ENCODE measurements at places on chromosomes 5 and 9.

DNA sequence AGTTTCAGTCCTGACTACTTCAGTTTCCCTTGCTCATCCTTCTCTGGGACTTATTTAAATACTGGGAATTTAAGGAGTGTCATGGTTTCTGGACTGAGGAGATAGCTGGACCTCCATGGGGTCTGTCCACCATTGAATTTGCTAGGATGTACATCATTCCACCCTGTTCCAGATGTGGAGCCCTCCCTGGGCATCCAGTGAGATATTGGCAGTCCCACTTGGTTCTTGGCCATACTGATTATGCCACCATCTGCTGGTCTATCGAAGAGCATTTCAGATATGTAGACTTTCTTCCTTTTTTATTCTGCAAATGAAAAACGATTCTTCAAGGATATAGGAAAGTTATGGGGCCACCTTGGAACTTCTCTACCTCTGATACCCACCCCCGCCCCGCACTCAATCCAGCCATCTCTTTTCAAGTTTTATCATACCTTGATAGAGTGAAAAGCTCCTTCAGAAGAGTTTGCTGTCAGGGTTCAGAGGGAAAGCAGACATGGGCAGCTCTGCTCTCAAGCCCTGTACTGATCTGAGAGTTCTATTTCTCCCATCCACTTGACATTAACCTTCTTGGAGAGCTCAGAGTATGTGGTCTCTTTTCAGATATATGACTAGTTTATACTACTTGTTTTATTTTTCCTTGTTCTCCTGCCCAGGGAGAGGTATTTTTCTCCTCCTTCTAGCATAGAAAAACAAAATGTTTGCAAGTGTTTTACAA is 490.7 kb upstream of the SGCD start:
- no peak for DNase-seq

DNA sequence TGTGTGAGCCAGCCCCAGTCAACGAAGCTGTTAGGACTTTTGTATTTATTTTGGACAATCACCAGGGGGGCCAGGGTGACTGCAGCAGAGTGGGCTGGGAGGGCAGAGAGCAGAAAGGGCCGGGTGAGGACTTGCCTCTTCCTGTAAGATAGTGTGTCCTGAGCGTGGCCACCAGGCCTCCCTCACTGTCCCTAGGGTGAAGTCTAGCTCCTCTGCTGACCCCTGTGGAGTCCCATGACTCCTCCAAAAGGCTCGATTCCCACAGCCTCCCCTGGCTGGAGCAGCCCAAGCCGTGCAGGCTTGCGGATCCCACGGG is 147.8 kb downstream of the RXRA start:
- no peak for DNase-seq

GRCh38 chr5:137612576-137612975 is 113.5 kb upstream of the SPOCK1 start:
- DNase-seq, result no peak

GRCh38 chr5:148730270-148730669 is 75.9 kb upstream of the HTR4 start:
- DNase-seq, result no peak

DNA sequence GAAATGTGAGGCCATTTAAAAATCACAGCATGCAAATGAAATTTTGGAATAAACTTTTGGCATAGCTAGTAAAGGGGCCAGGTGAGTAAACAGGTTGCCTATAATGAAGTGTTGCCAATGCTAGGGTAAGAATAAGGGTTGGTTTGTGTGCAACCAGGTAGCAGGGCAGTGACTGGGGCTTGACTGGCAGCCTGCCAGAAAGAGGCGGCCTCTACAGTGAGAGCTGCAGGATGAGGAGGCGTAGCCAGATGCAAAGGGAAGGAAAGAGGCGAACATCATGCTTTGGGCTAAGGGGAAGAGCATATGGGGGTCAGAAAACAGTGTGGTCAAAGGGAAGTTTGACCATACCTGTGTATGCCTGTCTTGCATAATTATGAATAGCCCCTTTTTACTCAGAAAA is 70.6 kb downstream of the MAST4 start:
- DNase-seq, result no peak

GRCh38 chr5:37552161-37552560 is 173.0 kb downstream of the WDR70 start:
- no peak for DNase-seq

DNA sequence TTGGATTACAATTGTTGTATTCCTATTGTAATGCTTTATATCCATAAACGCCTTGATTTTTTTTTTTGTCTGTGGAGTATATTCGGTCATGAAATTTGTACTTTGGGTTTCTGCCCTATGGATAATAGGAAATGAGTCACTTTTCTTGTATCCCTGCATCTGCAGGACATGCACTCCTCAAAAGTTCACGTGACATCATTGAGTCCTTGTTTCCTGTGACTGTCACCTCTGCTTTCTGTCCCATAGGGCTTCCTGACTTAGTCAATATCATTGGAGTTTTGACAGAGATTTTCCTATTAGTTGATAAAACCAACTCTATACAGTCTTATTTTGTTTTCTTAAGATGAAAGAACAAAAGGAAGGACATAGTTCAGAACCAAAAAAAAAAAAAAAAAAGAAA is 356.3 kb downstream of the MAT2B start:
- no peak for DNase-seq

- no peak for DNase-seq
Measured at GRCh38 chr5:1792842-1793266, 6.8 kb downstream of the MRPL36 start.

GRCh38 chr5:172638209-172638768 is 2.8 kb upstream of the NEURL1B start:
- no peak for DNase-seq

DNA sequence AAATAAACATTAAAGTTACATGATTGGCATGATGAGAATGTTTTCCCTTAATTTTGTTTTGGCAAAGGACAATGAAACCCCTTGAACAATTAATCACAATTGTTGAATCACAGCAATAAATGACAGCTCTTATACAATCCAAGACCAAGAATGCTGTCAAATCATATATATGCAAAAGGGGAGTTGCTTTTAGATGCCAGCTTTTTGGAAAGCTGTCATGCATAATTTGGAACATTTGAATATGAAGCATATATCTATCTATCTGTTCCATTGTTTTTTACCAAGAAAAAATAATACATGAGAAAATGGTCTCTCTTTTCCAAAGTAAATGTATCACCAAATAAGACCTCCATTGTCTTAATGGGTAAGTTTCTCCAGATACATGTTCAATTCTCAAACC is 44.5 kb downstream of the SPOCK1 start:
- no peak for DNase-seq

DNA sequence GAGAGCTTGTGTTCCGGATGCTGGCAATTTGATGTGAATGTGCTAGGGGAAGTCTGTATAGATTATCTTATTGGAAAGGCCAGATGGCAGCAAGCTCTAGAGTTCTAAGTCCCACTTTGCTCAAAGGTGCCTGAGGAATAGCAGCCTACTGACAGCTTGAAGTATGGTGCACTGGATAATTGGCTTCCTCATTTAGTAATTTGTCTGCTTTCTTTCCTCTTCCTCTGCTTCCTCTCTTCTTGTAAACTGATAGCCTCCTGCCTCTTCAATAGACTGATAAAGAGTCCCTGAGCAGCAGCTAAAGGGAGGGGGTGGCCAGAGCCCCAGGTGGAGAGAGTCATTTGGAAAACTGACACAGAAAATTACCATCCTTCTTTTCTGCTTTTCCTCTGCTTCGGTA is 177.3 kb downstream of the FGF1 start:
- DNase-seq, result no peak

DNA sequence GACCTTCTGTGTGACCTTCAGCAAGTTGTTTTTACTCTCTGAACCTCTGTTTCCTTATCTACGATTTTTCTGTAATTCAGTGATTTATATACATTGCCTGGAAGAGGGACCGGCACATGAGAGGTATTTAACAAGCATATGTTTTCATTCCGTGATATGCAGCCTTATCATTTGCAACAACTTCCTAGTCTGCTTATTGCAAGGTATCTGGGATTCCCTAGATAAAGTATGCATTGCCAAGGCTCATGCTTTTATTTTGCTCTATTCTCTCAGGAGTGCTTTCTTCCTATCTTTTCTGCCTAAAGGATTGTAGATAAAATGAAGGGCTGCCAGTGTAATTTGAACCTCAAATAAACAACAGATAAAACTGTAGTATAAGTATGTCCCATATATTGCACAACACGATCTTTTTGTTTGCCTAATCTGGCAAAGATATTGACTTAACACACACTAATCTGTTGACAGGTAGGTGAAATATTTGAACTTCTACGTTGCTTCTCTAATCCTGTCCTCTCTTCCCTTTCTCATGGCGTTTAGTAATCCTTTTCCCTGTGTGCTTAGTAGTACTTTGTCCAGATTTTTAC is 377.2 kb upstream of the TNC start:
- DNase-seq, result no peak

GRCh38 chr5:146082798-146083197 is 22.6 kb downstream of the PLAC8L1 start:
- DNase-seq, result no peak

DNA sequence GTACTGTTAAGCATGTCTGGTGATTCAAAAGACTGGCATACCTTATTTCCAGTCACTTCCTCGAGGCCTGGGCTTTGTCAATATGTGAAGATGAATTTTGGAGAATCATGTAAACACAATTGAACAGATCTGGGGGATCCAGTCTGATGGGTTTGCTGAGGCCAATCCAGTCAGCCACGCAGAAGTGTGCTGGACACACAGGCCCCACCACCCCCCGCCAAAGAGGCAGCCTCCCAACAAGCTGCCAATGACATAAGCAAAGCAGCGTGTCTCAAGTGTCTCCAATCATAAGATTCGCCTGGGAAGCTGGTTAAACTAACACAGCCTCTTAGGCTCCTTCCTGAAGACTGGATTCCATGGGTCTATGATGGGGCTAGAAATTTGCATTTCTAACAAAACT is 192.9 kb upstream of the KLF9 start:
- DNase-seq, result no peak

DNA sequence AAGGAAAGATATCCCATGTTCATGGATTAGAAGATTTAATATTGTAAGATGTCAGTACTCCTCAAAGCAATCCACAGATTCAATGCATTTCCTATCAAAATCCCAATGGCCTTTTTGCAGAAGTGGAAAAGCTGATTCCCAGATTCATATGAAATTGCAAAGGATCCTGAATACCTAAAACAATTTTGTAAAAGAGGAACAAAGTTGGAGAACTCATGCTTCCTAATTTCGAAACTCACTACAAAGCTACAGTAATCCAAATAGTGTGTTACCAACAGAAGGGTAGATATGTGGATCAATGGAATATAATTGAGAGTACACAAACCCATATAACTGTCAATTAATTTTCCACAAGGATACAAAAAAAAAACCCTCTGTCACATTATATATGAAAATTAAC is 154.3 kb upstream of the ZNF618 start:
- no peak for DNase-seq

- no peak for DNase-seq
Measured at GRCh38 chr5:38434966-38435705, 121.3 kb downstream of the LIFR start.

DNA sequence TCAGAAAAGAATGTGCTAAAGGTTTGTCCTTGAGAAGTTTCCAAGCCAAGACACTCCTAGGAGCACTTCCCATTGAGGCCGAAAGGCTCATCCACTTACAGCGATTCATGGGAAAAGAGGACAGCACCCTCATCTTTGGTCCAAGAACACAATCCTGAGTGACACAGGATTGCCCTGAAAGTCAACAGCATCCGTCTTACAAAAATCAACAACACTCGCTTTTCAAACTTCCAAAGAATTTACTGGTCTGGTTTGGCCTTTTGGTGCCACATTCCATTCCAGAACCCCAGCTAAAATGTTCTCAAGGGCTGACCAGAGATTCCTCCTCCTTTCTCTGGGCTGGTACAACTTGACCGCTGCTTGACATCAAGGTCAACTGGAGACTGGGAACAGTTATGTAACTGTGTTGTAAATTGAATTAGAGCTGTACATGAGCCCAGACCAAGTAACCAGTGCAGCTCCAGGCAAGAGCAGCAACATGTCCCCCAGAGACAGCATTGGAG is 415.8 kb upstream of the PIK3R1 start:
- DNase-seq, result no peak

- no peak for DNase-seq
Measured at GRCh38 chr5:100667161-100667630, 132.0 kb downstream of the FAM174A start.

- DNase-seq, result no peak
Measured at GRCh38 chr9:113012492-113012891, 500 bp upstream of the ZNF883 start.

GRCh38 chr9:37760416-37761161 is 7.0 kb downstream of the TRMT10B start:
- DNase-seq, result no peak

DNA sequence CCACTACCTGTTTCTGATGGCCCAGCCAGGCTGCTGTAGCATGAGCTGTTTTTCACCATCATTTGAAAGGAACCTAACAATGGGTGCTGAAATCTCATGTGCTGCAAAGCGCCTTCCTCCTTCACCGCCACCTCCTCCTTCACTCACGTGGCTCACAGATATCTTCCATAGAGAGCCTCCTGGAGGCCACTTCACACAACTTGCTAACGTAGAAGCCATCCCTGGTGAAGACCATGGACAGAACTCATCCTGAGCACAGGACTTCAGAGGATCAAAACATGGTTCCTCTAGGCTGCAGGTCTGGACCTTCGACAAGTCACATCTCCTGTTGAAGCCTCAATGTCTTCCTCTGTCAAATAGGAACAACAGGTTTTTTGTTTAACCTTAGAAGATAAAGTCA is 155.5 kb upstream of the RAD23B start:
- DNase-seq, result no peak

- DNase-seq, result no peak
Measured at GRCh38 chr9:124285903-124286291, 28.1 kb downstream of the NEK6 start.

DNA sequence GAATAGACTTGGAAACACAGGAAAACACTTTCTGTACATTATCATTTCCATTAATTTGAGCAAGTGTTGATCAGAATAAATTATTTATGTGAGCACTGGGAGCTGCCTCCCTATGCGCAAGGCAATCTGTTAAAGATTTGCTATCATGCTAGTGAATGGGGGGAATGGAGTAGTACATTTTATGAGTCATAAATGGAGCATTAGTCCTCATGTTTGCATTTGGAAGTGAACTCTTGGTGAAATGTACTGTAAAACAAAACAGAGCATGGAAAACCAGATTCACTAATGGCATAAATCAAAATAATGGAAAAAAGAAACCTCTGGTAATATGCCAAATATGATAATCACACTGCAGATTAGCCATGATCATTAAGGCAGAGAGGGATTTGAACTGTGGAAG is 40.5 kb upstream of the TMC1 start:
- DNase-seq, result no peak
